Activated naive CD8-positive, alpha-beta T cell treated with anti-CD3 and anti-CD28 coated beads, Interleukin-2, amount 50 U/mL, for 16 hours (primary cell): ENCODE measurements at places on chromosomes 11 and 22.

DNA sequence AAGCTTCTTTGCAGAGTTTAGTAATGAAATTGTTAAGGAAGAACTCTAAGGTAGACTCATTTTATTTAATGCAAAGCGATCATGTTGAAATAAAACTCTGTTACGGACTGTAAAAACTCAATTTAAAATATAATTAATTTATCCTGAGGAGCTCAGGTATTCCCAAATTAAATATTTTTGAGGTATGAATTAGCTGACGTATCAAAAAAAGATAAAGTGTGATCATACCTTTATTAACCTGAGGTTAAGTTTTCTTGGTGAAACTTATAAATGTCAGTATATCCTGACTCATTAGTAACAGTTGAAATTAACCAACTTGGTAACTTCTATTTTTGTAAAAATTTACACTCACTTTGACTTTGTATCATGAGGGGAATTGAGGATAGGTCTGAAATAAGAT lies 130.4 kb downstream of the PAX6 start:
- DNase-seq = no peak

DNA sequence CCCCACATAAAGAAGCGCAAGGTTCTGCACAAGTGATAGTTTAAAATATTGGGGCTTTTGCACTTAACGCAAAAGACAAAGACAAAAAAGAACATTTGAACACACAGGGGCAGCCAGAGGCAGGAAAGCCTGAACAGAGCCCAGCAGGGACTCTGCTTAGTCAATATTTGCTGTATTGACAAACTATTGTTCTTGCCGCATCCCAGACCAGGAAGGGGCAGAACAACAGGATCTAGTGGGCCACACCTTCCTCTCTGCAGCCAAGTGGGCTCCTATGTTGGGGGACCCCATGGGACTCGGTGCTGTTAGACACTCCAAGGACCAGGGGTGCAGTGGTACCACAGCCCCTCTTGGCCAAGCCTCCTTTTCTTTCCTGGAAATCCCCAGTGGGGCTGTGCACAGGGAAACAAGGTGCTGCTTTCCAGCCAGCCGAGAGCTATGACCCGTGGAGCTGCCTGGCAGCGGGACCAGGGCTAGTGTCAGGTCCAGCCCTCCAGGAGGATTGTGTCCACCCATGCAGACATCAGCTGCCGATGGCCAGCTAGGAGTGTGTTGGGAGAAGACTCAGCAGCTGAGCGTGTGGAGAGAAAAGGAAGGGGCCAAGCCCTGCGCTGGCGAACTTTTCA lies 43.3 kb upstream of the ANO1 start:
- no peak for DNase-seq

GRCh38 chr11:87114093-87114492 lies 76.4 kb downstream of the TMEM135 start:
- DNase-seq = no peak

DNA sequence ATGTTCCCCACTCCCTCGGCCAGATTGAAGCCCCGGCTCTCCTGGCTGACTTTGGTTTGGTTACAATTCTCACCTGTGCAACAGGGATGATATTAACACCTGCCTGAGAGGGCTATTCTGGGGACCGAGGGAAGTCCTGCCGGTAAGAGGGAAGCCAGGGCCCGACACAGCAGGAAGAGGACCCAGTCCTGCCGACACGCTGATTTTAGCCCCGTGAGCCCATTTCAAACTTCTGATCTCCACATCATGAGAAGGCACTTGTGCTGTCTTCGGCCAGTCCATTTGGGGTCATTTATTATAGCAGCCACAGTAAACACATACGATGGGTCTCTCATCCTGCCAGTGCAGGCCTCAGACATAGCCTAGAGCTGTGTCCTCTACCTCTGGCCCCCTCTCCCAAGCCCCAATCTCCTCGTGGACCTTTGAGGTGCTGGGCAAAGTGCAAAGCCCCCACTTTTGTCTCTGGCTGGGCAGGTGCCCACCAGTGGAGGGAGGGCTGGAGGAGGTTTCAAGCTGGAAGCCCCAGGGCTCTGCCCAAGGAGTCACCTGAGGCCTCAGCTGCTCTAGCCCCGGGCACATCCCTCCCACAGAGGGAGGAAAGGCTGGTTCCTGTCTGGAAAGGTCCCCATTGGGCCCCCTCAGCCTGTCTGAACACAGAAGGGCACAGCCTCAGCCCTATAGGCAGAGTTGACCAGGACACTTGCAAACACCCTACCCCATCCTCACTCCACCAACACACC lies 59.1 kb upstream of the FGF3 start:
- no peak for DNase-seq

DNA sequence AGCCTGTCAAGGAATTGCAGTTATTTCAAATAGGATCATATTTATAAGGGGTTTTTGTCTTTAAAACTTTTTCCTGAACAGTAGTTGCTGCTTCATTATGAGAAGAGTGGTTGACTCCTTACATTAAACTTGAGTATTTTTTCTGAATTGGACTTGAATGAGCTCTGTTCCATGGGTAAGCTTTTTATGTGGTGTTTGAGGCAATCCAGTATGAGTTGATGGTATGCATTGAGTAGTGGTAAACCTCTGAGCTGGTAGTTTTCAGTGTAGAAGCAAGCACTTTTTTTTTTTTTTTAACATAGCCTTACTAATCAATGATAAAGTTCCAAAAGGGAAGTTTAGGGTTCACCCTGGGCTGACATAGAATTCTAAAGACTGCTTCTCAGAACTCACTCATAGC lies 3.4 kb downstream of the KMT2A start:
- DNase-seq = no peak

DNA sequence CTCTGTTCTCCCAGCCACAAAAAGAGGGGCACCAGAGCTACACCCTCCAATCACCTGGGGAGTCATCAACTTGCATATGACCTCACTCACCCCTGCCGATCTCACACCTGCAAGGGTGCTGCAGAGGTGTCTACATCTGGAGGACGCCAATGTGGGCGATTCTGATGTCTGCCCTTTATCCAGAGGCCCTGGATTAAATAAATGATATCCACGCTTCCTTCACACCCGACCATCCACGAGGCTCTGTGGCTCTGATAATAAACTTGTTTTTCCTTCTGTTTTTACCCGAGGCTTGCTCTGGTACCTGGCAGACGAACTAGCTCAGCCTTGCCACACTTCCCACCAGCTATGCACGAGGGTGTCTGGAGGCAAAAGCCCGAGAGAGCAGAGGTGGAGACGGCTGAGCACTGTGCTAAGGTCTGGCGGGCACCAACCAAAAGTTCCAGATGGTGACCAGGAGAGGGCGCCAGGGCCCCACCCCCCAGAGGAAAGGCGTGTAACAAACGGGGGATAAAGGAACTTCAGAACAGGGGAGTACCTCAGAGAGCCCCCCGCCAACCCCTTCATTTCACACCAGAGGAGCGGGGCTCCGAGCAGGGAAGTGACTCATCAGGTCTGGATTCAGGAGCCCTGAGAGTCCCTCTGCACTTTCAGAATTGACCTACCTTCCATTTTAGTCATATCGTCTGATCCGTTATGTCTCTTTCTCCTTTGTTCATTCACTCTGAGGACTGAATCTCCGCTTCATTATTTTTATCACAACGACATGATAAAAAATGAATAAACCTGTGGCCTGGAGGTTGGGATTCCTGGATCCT lies 13.5 kb downstream of the SCN3B start:
- peak; percentile 14 for DNase-seq

GRCh38 chr22:44648821-44649565 lies 53.0 kb upstream of the PRR5 start:
- no peak for DNase-seq

GRCh38 chr11:11115475-11115874 lies 237.6 kb downstream of the CSNK2A3 start:
- no peak for DNase-seq

DNA sequence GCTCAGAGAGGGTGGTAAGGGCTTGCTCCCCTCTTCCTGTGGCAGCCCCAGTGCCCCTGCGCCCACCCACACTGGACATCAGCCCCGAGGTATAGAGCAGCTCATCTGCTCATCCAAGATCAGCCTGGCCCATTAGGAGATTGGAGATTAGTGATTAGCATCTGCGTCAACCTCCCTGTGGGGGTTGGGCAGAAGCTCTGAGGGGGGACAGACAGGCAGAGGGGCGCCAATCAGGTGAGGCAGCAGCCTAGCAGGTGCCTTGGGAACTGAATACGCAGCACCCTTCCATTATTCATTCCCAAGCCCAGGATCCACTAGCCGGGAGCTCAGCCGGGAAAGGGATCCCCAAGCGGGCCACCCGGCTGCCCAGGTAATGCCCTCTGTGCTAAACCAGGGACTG lies 11.0 kb downstream of the SMTN start:
- DNase-seq = no peak

- DNase-seq = no peak
These were observed 360.9 kb upstream of the NARS2 start for GRCh38 chr11:78935398-78936068.

GRCh38 chr11:13952221-13952620 lies 10.3 kb upstream of the SPON1 start:
- DNase-seq = no peak

- no peak for DNase-seq
These were observed 12.1 kb upstream of the FCHSD2 start for GRCh38 chr11:73154178-73154577.

DNA sequence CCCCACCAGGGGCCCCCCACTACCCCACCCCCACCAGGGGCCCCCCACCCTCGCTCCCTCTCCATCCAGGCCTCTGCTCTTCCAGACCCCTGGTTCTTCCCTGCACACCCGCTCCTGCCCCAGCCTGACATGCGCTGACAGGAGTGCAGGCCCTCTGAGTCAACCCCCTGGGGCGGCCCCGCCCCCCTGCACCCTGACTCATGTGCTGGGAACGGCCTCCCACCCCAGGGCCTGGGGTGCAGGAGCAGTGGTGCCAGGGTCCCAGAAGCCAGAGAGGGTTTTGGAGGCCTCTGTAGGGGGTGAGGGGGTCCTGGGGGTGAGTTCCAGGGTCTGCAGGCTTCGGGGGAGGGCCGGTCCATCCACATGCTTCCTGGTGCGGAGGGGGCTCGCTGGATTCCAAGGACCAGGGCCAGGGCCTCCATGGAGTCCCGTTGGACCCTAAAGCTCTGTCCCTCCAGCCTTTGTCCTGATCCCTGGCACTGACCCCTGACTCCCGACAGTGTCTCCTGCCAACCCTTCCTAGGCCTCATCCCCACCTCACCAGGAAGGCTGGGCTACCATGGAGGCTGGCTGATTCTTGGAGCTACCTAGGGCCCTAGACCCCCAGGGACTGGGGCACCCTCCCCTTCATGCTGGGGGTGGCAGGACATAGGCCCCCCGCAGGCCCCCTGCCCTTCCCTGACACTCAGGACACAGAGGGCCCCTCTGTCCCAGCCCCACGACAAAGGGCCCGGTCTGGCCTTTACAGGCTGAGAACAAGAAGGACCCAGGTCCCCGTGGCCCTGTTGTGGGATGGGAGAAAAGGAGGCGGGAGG lies 583 bp upstream of the PKP3 start:
- no peak for DNase-seq

GRCh38 chr11:129348813-129349212 lies 26.8 kb upstream of the BARX2 start:
- no peak for DNase-seq

DNA sequence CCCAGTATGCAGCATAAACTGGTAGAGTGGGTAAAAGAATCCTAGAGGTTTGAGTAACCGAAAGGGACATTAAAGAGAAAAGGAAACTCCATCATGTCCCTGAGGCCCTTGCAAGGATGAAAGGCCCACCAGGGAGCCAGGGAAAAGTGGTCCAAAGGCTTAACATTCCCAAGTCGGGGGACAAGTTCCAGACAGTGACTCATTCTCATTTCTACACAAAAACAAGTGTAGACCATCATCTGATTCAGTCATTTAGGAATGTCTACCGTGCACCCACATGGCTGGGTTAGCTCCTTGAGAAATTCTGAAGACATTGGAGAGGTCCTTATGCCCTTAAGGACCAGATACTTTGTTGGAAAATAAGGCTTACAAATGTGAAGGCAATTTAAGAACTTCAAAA lies 4.8 kb upstream of the NOX4 start:
- DNase-seq = no peak

GRCh38 chr22:31029276-31029675 lies 51.8 kb upstream of the SMTN start:
- DNase-seq = no peak

GRCh38 chr11:69887330-69887729 lies 68.1 kb upstream of the FGF3 start:
- DNase-seq = no peak

- no peak for DNase-seq
These were observed 2.3 kb downstream of the FIBP start for GRCh38 chr11:65885808-65886536.

- no peak for DNase-seq
These were observed 37.6 kb upstream of the THY1 start for GRCh38 chr11:119460582-119460981.

GRCh38 chr22:37254209-37254866 lies 10.3 kb upstream of the RAC2 start:
- DNase-seq = no peak

GRCh38 chr11:44562845-44563460 lies 2.5 kb upstream of the CD82 start:
- DNase-seq = no peak

GRCh38 chr22:40654522-40655167 lies 18.1 kb upstream of the MRTFA start:
- no peak for DNase-seq

- peak; percentile 20 for DNase-seq
These were observed 2.1 kb upstream of the MTFP1 start for GRCh38 chr22:30423301-30423958.

DNA sequence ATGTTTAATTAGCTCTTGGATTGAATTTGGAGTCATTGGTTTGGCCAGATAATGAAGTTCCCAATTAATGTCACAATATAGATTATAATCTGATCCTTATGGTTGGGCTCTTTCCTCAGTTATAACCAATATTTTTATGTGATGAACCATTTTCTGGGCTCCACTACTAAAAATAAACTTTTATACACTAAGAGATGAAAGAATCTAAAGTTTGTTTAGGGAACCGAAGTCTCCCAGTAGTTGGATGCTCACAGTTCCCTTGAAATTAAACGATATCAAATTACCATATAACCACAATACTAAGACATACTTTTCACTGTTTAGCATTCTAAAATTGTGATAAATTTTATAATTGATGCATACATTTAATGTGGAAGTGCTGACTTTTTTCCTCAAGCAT lies 47.0 kb upstream of the ARHGAP42 start:
- DNase-seq = no peak
